ENCODE measurements at places on chromosomes 13 and 19. TPM values are rescaled to one million over a fixed set of nuclear protein-coding genes. Genes with fewer than 3 reads are reported as not detected.

GRCh38 chr13:101157261-101157660 is 259.0 kb downstream of the NALCN start:
- no peak for DNase-seq

- DNase-seq, result no peak
These were observed 3.8 kb downstream of the DOCK9 start for GRCh38 chr13:98974053-98974452.

The SYNGR4 gene
- not detected for total RNA-seq

DNA sequence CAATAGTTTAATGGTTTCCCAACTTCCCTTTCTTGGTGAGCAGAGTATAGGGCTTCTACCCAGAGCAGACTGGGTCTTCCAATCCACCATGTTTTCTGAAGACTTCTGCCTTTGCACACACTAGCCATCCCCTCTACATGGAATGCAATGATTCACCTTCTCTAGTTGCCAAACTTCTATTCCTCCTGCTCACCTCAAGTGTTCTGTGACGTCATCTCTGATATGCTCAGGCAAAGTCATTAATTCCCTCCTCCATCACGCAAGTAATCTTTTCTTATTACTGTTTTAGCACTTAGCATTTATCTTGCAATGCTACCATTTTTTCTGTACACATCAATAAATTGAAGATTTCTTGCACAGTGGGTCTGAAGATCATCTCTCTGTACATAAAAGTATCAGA is 174.2 kb downstream of the RBM26 start:
- no peak for DNase-seq

DNA sequence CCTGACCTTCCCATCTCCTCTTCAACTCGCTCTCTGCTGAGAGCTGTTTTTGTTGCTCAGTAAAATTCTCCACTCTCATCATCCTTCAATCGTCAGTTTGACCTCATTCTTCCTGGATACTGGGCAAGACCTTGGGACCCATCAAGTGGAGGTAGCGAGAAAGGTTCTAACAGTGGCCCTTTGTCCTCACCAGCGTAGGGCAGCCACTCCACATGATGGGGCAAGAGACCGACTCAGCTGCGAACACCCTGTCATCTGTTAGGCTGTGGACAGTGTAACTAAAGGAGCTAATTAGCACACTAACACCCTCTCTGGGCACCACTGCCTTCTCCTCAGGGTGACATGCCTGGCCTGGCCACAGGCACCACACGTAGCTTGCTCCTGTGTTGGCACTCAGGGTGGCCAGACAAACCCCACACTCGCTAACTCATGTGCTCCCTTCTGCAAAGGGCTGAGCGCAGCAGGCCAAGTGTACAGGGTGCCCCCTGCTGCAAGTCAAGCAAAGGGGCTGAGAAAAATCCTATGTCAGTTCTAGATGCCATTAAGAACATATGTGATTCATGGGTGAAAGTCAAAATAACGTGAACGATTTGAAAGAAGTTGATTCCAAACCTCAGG is 1216.0 kb downstream of the SLITRK5 start:
- DNase-seq, result no peak

- no peak for DNase-seq
These were observed at the start of gene KLK5 for GRCh38 chr19:50952910-50953309. KLK5 (minus strand) TSS chr19:50953038; CDS start chr19:50952657, 381 bp downstream.

The CILP2 gene
- 0.08 TPM for total RNA-seq

The KCNJ14 gene
- total RNA-seq, result 0.27 TPM

The GPR18 gene
- not detected for total RNA-seq

- no peak for DNase-seq
These were observed 373 bp downstream of the TNFAIP8L1 start for GRCh38 chr19:4639531-4640246.

DNA sequence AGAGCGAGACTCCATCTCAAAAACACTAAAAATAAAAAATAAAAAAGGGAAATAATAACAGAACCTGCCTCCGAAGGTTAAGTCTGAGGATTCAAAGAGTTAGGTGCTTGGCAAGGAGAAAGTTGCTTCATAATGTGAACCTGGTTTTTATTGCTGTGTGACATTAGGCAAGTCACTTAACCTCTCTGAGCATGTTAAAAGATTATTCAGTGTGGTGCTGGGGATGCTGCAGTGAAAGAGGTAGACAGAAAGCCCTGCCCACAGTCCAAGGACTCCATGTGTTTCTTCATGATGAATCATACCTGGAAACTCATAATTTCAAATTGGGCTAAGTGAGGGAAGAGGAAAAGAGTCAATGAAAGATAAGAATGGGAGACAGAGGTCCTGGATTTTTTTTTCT is 2.4 kb downstream of the IL27RA start:
- DNase-seq, result no peak

The FAM216B gene
- total RNA-seq, result 0.99 TPM

The ZNF525 gene
- 4.3 TPM for total RNA-seq

The PRSS57 gene
- total RNA-seq, result not detected

GRCh38 chr19:11373166-11373884 is 1.1 kb upstream of the SWSAP1 start:
- DNase-seq, result no peak

- DNase-seq, result no peak
These were observed 815 bp downstream of the MAP3K10 start for GRCh38 chr19:40191836-40192646.

- DNase-seq, result no peak
These were observed 854 bp downstream of the SIGLEC6 start for GRCh38 chr19:51530616-51531015.

GRCh38 chr19:53646144-53646543 is 14.3 kb downstream of the DPRX start:
- DNase-seq, result no peak

- DNase-seq, result no peak
These were observed 19.0 kb downstream of the PLIN4 start for GRCh38 chr19:4499318-4499717.

The PLPPR3 gene
- total RNA-seq, result not detected

The KIR2DL1 gene
- total RNA-seq, result not detected
